ENCODE measurements at places on chromosomes 4 and X.

DNA sequence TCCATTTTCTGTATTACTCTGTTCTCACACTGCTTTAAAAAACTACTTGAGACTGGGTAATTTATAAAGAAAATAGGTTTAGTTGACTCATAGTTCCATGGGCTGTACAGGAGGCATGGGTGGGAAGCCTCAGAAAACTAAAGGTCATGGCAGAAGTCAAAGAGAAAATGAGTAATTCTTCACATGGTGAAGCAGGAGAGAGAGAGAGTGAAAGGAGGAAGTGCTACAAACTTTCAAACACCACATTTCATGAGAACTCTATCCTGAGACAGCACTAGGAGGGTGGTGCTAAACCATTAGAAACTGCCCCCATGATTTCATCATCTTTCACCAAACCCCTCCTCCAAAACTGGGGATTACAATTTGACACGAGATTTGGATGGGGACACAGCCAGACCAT, 108.0 kb upstream of the PBDC1 start:
- DNase-seq = peak; percentile 35

DNA sequence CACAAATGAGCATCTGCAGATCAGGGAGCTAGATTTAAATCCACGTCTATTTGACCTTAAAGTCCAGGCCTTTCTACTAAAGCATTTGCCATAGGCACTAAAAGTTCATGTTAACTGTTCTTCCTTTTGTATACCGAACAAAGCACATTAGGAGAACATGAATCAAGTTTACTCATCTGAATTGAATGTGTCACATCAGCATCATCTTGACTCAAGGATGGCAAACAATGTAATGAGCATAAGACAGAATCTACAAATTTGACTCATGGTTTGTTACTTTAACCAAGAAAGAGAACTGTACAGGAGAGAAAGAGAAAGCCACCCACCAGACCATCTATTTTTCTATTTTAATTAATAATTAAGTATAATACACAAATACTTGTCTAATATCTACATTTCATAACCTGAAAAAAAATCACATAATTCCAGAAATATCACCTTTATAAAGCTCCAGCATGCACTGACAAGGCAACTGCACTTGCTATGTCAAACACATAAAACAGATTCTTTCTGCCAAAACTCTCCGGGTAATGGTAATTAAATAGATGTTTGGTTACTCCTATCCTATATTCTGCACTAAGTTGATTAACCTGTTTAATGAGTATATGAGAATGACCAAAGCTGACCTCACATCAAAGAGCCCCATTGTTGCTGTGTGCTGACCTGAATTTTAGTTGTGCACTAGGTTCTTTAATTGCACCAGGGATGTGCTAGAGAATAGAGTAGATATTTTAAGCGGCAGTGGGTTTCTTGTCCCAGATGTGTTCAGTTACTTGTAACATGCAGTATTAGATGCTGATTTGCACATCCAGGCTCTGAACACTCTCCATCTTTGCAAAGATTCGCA, 42.5 kb upstream of the LEF1 start:
- DNase-seq = no peak

DNA sequence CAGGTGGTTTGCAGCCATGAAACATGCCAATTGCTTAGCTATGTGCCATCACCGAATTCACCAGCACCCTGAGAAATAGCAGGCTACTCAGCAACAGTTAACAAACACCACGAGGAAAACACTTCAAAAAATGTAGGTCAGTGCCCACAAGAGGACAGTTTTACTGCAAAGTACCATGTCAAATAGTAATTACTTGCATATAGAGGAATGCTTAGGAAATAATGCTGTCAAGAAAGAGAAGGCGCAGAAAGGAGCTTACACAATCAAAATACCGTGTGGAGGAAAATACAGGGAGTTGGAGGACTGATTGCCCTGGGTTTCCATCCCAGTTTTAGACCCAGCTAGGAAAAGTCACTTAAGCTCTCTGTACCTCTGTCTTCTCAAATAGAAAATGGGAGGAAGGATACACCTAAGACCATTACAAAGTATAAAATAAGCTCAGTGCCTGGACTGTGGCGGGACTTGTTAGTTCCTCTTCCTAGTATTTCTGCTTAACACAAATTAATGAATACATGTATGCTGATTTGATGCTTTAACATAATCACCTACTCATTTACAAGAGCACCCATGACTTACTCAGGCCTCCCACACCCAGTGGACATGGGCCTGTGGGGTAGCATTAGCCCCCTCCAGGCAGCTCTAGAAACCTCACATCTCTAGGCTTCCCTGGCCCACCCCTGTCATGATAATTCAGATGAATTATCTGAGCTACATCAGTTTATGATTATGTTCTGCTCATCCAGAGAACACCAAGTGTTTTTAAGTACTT, 44.5 kb upstream of the IL21 start:
- no peak for DNase-seq

- DNase-seq = peak; percentile 21
These were observed 215.7 kb upstream of the NEIL3 start for GRCh38 chr4:177093964-177094363.

GRCh38 chr4:103050736-103051436, 25.7 kb downstream of the SLC9B2 start:
- no peak for DNase-seq

GRCh38 chr4:75678965-75679364, 5.8 kb upstream of the G3BP2 start:
- no peak for DNase-seq

DNA sequence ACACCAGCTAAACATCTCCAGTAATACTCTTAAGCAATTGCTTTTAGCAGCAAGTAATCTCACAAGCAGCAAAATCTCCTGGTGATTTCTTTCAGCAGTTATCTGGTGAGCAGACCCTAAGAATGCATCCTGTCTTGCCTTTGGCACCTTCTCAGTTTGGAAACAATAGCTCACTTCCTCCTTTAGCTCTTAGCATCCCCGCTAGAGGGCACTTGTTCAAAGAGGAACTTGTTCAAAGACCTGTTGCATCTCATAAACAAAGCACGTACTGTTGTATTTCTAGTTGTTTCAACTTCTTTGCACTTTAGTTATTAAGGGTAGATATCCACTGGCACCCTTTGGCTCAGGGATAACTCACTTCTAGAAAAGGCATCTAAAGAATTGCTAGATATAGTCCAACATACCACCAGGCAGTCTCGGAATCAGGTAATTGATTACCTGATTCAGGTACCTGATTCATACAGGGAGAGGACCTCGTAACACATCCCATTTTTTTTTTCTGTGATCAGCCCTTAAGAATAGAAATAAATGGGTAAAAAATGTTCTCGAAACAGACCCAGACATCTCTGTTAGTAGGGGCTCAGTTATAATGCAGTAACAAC, 81.9 kb upstream of the QRFPR start:
- DNase-seq = peak; percentile 67

- no peak for DNase-seq
These were observed 8.5 kb downstream of the RBM47 start for GRCh38 chr4:40621229-40621591.

DNA sequence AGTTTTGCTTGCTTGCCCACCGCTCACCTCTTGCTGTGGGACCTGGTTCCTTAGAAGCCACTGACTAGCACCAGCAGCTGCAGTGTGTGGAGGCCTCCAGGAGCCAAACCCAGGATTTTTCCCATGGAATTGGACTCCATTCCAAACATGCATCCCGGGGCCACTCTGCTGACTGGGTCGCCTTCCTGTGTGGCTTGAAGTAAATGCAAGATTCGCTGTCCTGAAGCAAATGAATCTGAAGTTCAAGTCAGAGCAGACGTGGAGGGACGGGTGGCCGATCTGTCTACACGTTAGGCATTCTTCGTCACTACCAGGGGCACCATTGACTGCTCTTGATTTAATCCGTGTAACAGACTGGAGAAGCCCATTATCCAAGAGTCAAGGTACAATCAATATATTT, 109.0 kb downstream of the SHOX start:
- no peak for DNase-seq

DNA sequence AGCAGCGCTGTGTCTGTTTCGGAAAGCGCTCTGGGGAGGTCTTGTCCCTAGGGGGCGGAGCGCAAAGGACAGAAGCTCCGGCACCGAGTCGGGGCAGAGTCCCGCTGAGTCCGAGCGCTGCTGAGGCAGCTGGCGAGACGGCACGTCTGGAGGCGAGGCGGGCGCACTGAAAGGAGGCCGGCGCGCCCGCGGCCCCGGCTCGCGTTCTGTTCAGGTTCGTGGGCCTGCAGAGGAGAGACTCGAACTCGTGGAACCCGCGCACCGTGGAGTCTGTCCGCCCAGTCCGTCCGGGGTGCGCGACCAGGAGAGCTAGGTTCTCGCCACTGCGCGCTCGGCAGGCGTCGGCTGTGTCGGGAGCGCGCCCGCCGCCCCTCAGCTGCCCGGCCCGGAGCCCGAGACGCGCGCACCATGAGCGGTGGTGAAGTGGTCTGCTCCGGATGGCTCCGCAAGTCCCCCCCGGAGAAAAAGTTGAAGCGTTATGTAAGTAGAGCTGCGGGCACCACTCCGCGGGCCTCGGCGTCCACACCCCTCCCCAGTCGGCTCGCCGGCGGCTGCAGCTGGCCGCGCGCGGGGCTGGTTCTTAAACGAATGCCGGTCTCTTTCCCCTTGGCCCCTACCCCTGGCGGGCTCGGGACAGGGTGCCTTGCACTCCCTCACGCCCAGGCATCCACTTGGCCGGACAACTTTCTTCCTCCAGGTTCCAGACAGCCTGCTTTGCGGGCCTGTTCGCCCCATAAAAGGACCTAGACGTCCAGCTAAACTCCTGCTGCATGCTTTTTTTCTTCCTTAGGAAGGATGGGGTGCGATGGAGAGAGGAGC, at the start of gene GAB1:
Gene GAB1 (plus strand): TSS at position 96 of the 819 bp plus-strand sequence. CDS start 313 bp downstream, at position 409.
- peak; percentile 12 for DNase-seq

- no peak for DNase-seq
These were observed 125.1 kb downstream of the HS6ST2 start for GRCh38 chrX:132833373-132833772.

DNA sequence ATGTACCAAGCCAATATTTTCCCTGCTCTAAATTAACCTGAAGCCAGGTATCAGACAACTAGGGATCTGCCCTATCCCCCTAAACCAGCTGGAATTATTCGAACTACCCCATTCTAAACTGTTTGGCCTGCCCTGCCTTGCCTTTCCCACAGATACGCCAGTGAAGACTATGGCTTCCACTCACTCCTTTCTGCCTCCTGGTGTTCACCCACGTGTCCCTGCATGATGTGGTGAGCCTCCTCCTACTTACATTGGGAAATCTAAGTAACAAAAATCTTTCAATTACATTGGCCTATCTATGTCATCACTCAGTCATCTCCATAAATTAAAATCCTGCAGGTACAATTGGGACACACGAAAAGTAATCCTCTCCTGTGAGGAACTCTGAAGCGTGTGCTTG, 6.1 kb upstream of the LDOC1 start:
- no peak for DNase-seq

DNA sequence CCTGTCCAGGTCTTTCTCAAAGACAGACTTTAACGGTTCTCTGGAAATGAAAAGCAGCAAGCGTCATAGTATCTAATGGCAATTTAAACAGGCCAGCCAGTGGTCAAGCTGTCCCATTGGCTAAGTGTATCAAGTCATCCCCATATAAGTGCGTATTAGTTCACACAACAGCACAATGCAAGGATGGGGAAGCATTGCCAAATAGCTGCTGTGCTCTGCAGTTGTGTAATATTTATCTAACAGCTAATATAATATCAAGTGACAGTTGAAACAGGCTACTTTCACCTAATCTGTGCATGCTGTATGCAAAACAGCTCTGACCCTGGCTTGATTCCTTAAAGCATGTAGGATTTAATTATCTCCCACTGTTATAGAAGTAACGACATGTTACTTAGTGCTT, 134.8 kb upstream of the PPARGC1A start:
- DNase-seq = peak; percentile 20

GRCh38 chrX:154458954-154459778, 1.1 kb downstream of the PLXNA3 start:
- DNase-seq = peak; percentile 52

DNA sequence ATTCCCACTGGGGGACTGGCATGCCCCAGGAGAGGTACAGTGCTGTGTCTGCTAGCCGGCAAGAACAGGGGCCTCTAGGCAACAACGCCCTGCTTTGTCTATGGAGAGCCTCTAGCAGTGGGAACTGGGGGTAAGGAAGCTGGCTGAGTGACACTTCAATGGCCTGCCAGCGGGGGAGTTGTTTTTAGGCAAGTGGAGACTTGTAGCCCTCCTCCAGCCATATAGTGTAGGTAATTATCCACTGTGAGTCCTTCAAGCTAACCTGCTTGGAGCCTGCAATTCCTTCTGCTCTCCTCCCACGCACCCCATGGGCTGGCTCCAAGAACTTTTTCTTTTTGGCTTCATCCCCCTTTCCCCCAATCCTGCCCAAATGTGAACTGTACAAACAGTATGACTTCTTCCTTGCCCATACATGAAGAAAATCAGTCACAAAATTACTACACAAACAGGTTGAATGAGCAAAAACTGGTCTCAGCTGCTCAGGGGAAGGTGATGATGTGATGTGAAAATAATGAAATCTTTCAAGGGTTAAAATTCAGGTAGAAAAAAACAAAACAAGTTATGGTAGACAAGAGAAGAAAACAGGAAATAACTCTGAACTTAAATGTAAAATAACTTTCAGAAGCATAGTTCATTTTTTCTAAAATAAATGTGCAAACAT, 33.1 kb downstream of the LEF1 start:
- DNase-seq = no peak

DNA sequence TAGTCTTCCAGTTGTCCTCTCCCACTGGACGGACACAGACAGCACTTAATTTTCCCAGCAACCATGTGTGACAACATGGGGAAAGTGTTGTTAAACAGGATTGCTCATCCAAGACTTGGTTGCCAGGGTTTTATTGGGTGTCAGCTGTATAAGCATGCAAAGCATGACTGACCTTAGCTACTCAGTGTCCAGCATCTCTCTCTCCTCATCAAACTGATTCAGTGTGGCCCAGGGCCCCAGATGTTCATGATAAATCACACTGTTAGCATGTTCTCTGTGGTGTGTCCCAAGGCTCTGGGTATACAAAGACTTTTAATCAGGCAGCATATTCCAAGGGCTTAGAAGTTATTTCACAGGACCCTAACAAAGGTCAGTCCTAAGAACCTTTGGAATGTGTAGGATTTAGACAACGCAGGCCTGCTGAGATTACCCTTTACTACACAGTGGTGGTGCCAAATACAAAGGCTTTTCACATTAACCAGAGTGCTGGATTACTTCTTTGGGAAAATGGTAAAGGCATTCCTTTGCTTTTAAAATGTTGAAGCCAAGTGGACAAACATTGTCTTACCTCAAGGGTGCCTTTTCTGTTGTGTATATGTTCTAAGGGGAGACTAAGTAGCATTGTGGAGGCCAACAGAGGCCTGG, 213.3 kb downstream of the GLUD2 start:
- no peak for DNase-seq

DNA sequence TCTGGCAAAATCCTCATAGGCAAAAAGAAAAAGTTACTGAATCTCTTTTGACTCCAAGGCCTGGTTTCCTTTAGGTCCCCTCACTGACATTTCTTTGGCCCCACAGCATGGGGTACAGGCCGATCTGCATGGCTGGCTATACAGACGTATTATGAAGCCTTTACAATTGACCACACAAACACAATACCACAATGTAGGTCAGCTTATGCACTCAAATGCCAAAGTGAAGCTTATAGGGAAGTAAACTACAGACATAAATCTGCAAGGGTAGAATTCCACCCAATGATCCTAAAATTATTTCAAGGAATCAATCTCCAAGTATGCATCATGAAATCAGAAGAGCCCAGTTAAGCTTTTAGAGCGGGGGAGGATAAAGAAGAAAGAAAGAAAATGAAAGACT, 20.7 kb downstream of the STX18 start:
- no peak for DNase-seq

- no peak for DNase-seq
These were observed 48.0 kb downstream of the MAGEA9 start for GRCh38 chrX:149829751-149830191.

GRCh38 chr4:94536049-94536448, 84.3 kb downstream of the PDLIM5 start:
- DNase-seq = no peak

Data from NB4 (cell line).